ENCODE measurements at places on chromosomes 3 and 15.

- no peak for DNase-seq
Observed at GRCh38 chr15:72809329-72809728, 25.8 kb upstream of the ADPGK start.

DNA sequence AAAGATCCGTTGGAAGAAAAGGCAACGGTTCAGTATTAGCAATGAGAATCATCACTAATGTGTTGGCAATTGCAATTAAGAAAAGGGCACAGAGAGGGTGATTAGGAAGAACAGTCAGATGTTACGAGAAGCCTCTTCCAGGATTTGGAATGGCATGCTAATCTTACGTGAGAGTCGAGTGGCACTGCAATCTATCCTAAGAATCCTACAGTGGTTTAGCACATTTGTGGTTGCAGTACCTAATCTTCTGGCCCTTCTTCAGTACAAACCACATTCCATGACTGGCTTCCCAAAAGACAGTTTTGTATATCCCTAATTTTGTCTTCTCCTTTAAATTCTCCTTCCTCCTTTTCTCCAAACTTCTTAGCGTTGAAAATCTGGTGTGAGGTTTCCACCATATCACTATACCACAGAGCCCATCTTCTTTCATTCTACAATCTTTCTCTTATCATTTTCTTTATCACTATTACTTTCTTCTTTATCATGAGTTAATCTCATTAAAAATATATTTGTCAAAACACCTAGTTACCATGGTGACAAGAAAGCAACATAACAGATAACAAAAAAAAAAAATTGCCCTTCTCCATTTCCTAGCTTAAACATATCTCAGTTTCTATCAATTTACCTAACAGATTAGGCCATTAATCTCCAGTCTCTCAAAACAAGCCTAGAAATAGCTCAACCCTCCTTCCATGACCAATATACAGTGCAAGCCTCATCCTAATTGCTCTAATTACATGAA is 60.1 kb downstream of the IGSF11 start:
- DNase-seq = no peak

- no peak for DNase-seq
Observed at GRCh38 chr3:15539066-15539465, 17.6 kb upstream of the COLQ start.

DNA sequence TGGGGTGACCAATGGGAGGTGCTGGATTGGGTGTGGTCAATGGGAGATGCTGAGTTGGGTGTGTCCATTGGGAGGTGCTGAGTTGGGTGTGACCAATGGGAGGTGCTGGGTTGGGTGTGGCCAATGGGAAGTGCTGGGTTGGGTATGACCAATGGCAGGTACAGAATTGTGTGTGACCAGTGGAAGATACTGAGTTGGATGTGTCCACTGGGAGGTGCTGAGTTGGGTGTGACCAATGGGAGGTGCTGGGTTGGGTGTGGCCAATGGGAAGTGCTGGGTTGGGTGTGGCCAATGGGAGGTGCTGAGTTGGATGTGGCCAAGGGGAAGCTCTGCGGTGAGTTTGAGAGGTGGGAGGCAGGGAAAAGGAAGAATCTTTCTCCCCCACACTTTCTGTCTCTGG is 250.0 kb upstream of the PROK2 start:
- DNase-seq = no peak

GRCh38 chr15:91965501-91966193 is 112.1 kb downstream of the SLCO3A1 start:
- DNase-seq = peak; percentile 98

DNA sequence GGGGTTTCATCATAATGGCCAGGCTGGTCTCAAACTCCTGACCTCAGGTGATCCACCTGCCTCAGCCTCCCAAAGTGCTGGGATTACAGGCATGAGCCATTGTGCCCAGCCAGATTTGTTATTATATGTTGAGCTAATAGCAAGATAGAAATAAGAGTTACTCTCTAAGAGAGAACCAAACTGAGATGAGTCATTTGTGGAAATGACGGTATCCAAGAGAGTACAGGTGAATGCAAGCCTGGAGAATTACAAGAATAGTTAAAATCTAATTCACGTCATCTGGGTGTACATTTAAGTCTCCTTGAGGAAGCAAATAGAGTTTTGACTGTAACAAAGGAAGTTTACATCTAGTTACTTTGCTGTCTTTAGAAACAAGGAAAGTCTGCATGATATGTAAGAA is 12.0 kb upstream of the CDIN1 start:
- no peak for DNase-seq

DNA sequence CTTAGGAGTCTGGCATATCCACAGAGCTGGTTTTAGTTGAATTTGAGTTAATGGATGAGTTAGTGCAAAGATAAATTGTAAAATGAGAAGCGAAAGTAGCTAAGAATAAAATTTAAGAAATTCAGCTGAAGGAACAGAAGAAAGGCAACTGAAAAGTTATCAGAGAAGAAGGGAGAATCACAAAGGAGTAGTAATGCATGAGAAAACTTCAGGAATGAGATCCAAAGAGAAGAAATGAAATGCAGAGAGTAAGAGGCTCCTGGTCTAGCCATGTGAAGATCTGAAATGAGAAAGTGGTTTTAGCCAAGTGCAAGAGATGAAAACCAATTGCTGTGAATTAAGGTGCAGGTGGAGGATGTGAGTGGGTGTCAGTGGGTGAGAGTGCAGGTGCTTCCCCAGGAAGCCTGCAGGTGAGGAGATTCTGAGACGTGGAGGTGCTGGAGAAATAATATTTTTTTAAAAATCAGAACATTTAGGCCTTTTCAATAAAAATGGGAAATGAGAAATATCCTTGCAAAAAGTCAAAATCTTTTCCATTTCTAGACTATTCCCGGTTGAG is 18.5 kb downstream of the KBTBD8 start:
- DNase-seq = no peak

DNA sequence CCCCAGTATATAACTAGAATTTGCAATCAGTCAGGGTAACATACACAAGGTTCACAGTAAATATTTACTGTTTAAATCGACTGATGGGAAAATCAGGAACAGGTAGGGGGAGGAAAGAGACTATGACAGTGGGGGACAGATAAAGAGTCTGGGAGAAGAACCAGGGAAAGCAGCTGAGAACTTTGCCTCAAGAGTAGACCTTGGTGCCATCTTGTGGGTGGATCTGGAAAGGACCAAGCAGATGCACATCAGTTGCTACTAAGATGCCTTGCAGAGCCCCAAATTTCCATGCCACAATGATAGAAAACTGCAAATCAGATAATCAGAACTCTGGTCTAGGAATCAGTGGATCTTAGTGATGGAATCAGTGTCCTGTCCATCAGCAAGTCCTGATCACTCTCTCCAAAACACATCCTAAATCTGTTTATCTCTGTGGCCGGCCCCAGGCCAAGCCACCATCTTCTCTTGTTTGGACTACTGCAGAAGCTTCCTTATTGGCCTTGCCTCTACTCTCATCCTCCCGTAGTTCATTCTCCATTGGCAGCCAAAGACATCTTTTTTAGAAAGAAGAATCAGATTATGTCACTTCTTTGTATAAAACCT is 62.7 kb downstream of the PDE8A start:
- peak; percentile 75 for DNase-seq

DNA sequence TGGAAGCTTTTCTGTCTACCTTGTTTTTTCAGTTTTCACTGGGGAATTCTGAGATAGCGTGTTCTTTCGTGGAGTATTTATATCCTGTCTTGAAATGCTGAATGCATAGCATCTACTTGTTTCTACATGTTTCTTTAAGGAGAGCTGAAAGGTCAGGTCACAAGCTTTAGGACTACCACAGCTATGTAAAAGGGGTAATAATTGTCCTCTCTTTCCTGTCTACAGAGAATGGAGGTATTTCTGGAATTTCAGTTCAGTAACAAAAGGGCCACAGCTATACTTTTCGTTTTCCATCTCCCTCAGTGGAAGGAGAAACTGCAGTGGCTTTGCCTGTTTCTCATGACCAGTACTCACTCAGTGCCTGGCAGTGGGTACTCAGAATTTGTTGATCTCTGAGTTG is 4.7 kb downstream of the INAFM2 start:
- DNase-seq = no peak

DNA sequence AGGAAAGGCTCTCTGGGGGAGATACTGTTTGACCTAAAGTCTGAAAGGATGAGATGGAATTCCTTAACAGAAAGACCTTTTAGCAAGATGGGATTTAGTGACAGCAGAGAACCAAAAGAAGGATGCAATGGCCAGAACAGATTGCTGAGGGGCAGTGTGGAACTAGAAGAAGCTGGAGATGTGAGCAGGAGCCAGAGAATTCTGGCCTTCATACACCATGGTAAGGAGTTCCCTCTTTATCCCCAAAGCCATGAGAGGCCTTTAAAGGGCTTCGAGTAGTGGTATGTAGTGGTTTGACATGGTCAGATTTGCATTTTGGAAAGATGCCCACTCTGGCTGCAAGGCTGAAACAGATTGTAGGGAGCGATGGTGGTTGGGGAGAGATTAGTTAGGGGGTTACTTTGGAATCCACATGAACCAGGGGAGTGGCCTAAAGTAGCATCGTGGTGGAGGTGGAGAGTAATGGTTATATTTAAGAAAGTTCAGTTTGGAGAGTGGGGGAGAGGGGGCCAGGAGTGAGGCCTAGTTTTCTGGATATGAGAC is 34.0 kb upstream of the NPHP3 start:
- no peak for DNase-seq

- DNase-seq = no peak
Observed at GRCh38 chr3:25437953-25438352, 9.9 kb downstream of the RARB start.

DNA sequence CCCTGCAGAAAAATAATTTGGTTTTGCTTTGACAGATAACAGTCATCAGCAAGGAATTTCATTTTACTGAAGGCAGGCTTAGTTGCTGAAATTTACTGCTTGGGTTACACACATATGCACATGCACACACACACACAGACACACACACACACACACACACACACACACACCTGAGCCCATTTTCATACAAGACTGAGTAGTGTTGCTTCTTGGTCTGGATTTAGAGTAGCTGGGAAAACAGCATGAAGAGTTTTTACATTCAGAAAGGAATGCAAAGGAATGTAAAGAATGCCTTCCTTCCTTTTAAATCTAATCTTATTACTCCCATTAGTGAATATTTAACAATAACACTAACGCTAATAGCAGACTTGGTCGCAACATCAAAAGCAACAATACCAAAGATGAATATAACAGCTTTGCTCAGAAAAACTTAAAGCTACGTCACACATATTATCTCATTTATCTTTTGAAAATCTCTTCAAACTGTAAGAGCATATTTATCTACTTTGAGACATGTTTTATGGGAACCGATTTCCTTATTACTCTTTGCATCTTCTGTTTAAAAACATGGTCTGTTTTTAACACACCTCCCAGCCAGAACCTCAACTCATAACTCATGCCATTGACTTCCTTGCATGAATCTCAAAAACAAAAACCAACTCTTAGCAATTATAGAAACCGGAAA is 32.5 kb downstream of the RFTN1 start:
- no peak for DNase-seq

- DNase-seq = no peak
Observed at GRCh38 chr15:60471314-60471713, 7.6 kb downstream of the ICE2 start.

DNA sequence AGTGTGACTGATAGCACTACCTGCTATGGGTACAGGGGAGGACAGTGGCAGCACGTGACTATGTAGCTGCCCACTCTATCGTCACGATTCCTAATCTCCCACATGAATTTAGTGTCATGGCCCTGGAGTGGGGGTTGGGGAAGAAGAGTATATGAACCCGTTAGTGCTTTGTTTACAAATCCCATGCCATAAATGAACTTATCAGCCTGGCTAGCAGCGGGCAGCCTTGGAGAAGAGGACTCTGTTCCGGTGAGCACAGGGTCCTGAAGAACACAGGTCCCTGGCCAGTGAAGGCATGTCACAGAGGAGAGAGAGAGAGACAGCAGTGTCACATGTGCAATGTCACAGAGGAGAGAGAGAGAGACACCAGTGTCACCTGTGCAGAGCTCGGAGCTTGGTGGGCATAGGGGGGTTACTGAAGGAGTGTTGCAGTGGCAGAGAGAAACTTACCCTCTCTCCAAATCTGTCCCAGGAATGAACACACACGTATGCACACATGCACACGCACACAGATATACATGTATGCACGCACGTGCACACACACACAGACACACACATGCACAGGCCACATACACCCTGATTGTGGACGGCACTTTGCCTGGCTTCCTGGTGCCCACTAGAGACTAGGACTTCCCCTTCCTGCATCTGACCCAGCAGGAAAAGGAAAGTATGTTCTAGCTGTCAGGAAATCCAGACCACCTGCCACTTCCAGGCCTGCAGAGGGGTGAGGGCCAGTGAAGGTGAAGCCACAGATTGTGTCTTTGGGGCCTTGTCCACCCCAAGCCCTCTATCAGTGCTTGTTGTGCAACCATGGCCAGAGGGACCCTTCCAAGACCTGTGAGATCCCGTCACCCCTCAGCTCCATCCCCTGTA is 26.3 kb downstream of the ITGA11 start:
- DNase-seq = no peak

DNA sequence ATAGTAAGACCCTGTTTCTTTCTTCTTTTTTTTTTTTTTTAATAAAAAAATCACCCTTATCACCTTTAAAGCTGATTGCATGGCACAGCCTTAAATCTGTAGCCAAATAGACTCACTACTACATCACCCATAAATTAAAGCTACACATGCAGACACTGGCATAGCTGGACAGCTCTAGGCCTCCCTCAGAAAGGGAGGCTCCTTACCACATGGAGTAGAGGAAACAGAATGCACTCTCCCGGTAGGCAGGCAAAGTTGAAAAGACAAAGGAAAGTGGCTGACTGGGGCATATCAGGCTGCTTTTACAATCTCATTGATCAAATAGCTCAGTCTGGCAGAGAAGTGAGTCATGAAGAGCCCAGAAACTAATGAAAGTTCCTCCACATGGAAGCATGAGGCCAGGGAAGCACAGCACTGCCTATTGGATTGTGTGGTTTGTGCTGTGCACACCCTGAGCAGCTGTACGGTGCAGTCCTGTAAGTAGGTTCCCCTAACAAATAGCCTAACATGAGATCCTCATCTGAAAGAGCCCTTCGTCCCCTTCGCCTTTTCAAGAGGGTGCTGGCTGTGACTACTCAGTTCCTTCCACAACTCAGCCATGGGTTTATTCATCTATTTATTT is 32.7 kb upstream of the FAM98B start:
- DNase-seq = no peak

GRCh38 chr3:104635872-104636580 is 730.7 kb upstream of the ALCAM start:
- DNase-seq = no peak

DNA sequence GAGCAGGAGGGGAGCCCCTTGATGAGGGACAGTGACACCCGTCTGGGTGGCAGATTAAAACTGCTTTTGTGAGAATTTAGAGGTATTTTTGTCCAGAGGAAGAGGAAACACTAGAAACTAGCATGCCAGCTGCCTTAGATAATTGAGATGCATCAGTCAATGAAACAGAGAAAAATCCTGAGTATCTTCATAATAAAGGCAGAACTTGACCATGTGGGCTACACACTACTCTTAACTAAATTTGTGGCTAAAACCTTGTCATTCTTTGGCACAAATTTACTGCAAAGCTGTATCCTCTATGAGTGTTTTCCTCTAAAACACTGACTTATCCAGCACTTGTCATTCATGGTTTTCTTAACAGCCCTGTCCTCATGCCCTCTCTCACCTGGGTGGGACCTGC is 259.7 kb upstream of the TPM1 start:
- no peak for DNase-seq

- peak; percentile 75 for DNase-seq
Observed at GRCh38 chr3:124761250-124761796, 31.1 kb downstream of the UMPS start.

Data from MCF 10A (cell line).